ENCODE measurements at places on chromosomes 5 and 9. TPM values are rescaled to one million over a fixed set of nuclear protein-coding genes. Genes with fewer than 3 reads are reported as not detected.
A peak's percentile ranks its signal among the peaks of the same experiment; 100 is the strongest.

Gene PCDHGB1
- 0.27 TPM for total RNA-seq

- no peak for DNase-seq
These were observed 203.1 kb upstream of the ACTBL2 start for GRCh38 chr5:57685516-57686255.

Gene FOXD4L4
- 0.88 TPM for total RNA-seq

DNA sequence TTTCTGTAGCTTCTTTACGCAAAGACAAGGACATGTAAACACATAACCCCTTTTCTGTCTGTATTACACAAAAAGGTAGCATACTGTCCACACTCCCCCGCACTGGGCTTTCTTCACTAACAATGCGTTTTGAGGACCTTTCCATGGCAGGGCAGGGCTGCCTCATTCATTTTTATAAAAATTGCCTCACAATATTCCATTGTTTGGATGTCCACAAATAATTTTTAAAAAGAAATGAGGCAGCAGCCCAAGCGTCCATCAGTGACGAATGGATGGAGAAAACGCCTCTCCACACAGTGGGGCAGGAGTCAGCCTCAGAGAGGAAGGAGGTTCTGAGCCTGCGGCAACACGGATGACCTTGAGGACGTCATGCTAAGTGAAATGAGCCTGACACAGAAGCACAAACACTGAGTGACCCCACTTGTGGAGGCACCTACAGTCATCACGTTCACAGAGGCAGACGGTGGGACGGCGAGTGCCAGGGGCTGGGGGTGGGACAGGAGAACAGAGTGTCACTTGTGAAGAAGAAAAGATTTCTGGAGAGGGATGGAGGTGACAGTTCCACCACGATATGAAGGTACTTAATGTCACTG is 67.8 kb downstream of the RASGEF1C start:
- DNase-seq = no peak

DNA sequence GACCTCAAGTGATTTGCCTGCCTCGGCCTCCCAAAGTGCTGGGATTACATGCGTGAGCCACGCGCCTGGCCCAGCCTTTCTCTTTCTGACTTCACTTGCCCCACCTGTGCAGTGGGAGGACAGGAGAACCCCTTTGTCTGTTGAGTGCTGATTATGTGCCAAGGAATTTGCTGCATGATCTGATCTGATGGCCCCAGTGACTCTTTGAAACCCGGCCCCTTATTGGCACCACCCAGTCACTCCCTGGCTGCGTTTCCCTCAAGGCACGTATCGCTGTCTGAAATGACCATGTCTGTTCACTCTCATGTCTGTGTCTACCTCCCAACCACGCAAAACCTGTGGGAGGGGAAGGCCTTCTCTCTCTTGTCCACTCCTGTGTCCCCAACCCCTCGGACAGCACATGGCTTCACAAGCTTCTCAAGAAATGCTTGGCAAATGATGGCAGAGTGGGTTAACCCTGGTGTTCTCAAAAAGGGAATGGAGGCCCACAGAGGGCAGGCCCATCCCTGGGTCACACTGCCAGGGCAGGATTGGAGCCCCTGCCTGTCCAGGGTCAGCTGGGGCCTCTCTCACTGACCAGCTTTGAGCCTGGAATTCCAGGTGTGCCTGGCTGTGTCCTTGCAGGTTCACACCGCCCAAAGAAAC is 21.9 kb downstream of the NEK6 start:
- peak; percentile 60 for DNase-seq

Gene PKD2L2
- not detected for total RNA-seq

- DNase-seq = peak; percentile 50
These were observed 143.1 kb upstream of the RANBP3L start for GRCh38 chr5:36444582-36445418.

Gene KIF2A
- total RNA-seq = 71.8 TPM

- DNase-seq = no peak
These were observed 80.2 kb downstream of the SREK1 start for GRCh38 chr5:66224274-66224673.

DNA sequence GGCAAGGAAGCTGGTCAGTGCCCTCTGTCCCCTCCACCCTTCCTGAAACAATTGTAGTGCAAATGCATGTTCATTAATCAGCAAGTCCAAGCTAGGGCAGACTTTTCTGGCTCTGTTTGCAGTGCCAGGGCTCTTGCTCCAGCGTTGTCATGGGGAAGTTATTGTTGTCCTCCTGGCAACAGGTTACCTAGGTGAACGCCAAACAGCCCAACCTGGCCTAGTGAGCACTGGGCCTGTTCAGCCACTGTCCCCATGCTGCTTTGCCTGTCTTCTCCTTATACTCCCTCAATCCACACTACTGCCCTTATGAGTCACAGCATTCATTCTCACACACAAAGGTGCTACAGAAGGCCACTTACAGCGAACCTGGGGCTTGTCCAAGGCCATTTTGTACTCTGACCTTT is 34.5 kb upstream of the GLIS3 start:
- peak; percentile 78 for DNase-seq

DNA sequence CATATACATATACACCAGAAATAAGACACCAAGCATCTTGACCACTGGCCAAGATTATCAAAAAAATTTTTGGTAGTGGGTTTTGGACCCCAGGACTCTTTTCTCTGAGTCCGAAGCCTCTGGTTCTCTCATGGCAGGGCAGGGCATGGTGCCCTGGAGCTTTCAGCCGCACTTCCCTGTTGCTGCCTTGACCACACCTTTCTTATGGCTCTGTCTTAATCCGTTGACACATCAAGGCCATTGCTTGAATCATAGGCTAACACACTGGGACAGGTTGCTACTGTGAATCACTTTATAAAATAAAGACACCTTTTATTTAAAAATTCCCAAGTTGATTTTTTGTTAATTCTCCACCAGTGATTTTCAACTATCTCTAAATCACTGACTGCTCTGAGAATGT is 45.4 kb upstream of the CAST start:
- peak; percentile 69 for DNase-seq

Gene RNF224
- not detected for total RNA-seq

Gene GBGT1
- 14.6 TPM for total RNA-seq

DNA sequence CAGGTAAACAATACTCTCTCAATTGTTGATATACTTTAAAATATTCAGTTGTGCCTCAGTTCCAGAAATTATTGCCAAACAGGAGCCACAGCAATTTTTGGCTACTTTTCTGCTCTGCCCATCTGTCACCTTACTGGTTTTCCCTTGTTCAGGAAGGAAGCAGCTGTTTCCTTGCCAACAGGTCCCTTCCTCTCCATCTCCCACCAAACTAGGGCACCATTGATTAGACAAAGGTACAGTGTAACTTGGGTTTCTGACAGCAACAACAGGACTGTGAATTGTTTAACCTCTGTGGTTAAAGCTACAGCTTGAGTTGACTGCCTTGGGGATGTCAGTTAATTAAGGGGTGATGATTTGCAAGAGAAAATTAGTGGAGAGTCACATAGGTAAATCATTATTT is 76.9 kb downstream of the PIP5K1B start:
- no peak for DNase-seq

DNA sequence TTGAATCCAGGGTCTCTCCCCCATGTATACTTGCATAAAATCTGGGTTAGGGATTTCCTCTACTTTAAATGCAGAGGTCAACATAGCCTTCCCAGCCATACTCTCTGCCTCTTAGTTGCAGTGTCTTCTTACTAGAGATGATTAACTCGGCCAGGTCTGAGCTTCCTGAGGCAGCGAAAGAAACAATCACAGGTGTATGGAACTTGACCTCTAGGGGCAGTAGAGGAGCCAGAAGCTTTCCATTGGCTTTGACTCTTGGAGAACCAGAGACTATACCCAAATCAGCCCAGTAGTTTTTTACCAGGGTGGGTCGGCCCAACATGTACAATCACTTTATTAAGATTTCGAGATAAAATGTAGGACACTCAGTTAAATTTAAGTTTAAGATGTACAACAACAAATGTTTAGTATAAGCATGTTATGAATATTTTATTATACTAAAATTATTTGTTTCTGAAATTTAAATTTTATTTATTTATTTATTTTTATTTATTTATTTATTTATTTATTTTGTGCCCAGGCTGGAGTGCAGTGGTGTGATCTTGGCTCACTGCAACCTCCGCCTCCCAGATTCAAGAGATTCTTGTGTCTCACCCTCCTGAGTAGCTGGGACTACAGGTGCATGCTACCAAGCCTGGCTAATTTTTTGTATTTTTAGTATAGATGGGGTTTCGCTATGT is 48.0 kb upstream of the DMRT3 start:
- DNase-seq = no peak

DNA sequence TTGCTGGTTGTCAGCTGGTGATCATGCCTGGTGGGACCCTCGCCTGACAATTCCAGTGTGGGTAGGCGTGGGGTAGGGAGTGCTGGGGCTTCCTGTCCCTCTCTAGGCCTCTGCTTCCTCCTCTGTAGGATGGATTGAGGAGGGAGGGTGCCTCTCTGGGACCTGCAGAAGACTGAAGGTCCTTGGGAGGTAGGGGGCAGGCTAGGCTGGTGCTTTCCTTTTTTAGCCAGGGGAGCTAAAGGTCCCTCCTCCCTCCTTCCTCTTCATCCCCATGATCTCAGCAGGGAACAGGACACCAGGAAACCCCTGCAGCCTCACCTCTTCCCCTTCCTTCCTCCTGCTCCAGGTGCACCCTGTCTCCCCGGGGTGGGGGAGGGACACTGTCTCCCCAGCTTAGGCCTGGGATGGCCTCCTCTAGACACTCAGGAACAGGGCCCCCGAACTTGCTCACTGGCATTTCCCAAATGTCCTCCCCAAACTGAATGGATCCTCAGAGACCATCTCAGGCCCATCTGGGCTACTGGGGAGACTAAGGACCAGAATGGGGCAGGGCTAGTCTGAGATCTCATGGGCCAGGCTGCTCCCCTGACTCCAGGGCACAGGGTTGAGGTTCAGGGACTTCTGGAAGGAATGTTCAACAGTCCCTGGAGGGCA is 8.4 kb downstream of the SH2D3C start:
- DNase-seq = no peak

- DNase-seq = no peak
These were observed 9.9 kb downstream of the SH3RF2 start for GRCh38 chr5:145946112-145946861.

Gene ACOT12
- not detected for total RNA-seq

DNA sequence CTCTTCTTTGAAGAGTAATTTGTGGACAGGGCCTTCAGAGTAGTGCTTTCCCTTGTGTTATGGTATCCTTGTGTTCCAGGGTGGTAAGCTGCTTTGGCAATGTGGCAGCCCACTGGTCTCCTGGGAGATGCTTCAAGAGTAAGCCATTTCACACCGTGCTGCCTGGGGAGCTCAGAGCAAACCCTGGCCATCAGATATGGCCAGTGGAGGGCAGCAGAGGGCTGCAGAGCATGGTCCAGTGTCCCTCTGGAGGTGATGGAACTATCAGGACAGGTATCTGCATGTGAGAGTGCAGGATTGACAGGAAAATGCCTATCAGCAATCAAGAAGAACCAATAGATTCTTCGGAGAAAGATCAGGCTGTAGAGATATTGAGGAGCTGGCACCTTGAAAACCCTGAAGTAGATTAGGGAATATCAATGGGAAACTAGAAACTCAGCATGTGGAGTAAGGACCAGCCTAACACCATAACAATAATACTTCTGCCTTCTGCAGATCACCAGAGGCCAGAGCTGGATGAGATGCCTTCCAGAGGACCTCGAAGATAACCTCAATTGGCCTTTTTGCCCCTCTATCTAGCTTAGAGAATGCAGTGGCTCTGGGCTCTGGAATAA is 90.8 kb downstream of the PLPPR1 start:
- no peak for DNase-seq

DNA sequence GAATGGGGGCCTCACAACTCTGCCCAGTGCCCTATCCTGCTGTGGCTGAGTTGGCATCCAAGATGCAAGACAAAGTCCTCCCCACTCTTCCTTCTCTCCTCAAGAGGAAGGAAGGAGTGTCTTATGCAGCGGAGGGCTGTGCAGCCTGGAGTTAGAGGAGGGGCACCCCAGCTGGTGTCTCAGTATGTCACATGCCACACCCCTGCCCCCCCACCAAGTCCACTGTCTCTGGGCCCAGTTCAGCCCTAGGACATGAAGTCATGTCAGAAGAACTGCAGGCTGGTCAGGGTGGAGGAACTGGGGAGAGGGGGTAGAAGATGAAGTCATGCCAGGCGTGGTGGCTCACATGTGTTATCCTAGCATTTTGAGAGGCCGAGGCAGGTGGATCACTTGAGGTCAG is 28.0 kb upstream of the SLC28A3 start:
- no peak for DNase-seq

DNA sequence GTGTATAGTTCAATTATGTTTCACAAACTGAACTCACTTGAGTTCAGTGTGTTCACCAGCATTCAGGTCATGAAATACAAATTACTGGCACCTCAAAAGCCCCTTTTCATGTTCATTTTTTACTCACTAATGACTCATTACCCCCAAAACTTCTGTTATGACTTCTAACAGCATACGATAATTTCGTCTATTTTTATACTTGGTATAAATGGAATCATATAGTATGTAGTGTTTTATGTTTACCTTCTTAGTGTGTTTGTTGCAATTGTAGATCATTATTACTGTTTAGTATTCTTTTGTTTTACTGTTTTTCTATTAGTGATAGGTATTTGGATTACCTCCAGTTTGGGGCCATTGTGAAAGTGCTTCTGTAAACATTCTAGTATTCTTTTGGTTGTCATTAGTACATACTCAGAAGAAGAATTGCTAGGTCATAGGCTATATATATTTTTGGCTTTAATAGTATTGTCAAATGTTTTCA is 33.4 kb downstream of the DDX4 start:
- no peak for DNase-seq

Gene PCDHGA3
- total RNA-seq = 0.76 TPM

DNA sequence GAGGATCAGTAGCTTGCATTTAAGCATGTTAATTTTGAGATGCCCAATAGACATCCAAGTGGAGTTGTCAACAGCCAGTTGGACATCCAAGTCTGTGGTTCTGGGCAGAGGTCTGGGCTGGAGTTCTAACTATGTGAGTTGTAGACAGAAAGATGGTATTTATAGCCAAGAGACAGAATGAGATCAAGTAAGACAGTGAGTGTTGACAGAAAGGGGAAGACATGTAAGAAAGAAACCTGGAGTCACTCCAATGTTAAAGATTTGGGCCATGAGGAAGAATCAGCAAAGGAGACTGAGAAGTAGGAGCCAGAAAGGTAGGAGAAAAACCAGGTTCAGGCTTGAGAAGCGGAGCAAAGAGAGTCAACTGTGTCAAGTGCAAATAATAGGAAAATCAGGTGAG is 95.5 kb upstream of the PUM3 start:
- no peak for DNase-seq

DNA sequence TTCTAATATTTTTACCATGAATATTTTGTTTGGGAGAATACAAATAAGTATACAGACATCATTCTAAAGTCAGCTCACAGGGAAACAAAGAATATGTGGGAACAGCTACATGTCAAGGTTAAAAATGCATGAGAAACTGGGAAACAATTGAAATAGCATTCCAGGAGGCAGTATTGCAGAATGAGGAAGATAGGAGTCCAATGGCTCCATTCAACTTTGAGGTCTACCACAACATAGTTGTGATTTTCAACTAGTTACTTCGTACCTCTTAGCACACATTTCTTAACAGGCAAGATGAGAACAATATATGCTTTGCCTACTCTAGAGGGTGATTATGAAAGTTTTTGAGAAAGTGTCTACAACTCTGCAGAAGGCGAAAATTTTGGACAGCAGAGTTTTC is 35.2 kb upstream of the CAST start:
- DNase-seq = no peak
